SJSA1 (cell line): ENCODE measurements at places on chromosomes 6 and 20. TPM values are rescaled to one million over a fixed set of nuclear protein-coding genes. Genes with fewer than 3 reads are reported as not detected.

DNA sequence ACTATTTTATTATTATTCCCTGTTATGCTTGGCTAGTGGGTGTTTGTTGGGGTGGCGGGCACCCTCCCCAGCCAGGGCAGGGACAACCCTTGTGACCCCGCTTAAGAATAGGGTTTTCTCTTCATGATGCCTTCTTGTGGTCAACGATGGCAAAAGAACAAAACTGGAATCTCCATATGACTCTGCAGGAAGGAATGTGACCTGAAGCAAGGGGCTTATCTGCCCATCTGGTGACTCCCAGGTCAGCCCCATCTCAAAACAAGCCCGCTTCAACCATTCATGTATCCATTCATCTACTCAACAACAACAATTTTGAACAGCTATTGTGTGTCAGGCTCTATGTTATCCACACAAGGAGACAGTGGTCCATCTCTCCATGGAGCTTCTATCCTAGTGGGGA is 30.9 kb upstream of the TGM6 start:
- DNase-seq, result peak; percentile 61

DNA sequence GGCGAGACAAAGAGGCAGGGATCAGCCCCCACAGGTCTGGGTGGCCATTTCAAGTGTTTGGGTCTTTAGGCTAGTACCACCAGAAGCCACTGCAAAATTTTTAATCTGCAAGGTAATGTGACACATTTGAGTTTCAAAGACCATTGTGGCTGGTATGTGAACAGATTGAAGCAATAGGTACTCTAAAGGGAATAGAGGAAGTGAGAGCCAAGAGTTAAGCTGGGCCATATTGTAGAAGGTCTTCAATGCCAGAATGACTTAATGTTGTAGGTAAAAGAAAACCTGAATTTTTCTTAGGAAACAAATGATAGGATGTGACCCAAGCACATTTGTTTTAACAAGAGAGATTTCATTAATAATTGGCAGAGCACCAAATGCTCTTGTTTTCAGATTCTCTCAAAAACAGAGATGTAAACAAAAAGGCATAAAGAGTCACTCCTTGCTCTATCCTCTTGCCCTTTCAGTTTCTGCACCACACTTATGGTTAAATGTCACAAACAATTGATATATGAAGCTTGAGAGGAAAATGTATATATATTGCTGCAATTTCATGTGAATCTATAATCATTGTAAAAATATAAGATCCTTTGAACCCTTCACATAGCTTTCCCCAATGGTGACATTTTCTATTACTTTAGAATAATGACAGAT is 307.1 kb upstream of the PLN start:
- no peak for DNase-seq

DNA sequence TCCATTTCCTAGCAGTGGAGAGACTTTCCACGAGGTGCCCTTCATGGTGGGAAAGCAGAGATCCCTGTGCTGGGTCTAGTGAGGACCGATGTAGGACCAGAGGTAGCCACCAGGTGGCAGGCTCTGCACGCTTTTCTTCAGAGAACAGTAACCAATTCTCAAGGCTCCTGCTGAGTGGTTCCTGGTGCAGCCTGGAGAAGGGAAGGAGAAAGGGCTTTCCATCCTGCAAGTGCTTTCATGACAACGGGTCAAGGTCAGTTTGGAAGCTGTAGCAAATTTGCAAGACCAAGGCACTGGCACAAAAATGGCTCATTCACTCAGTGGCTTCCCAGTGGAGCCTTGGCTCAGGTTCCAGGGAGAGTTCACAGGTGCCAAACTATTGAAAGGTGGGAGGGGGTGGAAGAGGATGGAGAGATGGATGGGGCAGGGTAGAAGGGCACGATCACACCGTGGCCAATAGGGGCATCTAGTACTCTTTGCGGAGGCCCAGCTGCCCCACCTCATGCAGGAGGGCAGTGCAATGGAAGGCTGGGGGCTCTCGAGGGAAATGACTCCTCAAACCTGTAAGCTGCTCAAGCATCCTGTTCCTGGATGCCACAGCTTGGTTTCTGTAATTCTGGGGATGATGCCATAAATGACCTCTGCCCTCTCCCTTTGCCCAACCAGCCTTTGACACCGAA is 25.5 kb upstream of the KCNK16 start:
- peak; percentile 60 for DNase-seq

DNA sequence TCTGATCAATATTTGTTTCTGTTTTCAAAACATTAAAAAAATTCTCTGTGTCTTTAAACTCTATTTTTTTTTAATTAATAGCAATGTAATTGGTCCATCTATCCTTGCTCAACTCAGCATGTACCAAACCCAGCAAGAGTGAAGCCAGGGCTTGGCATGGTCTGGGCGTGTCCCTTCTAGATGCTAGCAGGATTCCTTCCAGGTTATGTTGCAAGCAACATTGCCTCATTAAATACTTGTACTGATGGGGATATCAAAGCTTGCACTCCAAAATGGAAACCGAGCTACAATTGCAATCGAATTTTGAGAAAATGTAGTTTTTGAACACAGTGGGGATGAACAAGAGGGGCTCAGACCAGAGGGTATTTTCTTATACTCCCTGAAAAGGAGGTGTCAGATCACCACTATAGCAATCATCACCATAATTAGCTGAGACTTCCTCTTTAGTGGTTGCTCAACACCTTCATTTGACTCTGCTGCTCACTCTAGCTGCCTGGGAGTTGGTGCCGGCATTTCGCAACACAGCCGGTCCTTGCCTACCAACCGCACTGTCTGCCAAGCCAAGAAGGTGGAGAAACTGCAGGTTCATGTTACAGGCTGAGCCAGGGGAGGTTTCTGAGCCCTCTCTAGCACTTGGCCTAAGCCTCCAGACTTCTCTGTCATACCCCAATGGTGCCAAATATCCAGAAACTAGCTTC is 67.8 kb upstream of the RALGAPA2 start:
- DNase-seq, result no peak

- DNase-seq, result no peak
These were observed 4.7 kb downstream of the MRPS18A start for GRCh38 chr6:43682724-43683429.

The CD93 gene
- not detected in 2 replicates for total RNA-seq
